ENCODE measurements at places on chromosomes 6 and 20.

GRCh38 chr6:139378882-139379341 lies 4.5 kb upstream of the CITED2 start:
- peak; percentile 34 for DNase-seq

GRCh38 chr20:10060226-10060625 lies 25.4 kb downstream of the ANKEF1 start:
- no peak for DNase-seq

DNA sequence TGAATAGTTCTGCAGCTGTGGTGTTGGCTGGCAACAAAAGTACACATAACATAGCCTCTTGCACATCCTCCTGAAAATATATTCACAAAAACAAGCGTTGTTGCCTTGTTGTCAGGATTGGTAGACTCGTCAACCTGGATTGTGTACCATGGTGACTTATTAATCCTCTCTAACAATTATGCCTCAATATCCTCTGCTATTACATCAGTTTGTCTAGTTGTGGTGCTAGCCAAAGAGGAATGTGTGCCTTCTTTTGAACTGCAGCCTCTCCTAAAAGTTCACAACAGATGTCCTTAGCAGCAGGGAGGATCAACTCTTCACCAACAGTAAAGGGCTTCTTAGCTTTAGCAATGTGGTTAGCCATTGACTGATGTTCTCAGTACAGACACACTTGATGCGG lies 3.6 kb upstream of the SF3B5 start:
- no peak for DNase-seq

DNA sequence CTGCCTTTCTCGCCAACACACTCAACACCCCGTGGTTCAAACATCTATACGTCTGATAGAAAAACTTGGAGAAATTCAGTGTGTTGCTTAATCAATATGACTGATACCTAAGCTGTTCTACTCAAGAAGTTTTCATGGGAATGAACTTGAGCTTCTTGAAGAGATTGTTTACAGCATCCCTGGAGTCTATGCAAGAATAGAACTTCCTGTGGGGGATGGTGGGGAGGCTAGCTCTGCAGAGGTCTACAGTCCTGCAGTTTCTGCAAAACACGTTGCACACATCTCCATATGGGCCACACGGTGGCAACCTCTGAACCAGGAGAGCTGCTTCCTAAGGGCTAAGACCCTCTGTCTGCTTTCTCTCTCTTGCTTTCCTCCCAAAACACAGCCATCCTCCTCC lies 32.7 kb upstream of the FANCE start:
- DNase-seq, result no peak

DNA sequence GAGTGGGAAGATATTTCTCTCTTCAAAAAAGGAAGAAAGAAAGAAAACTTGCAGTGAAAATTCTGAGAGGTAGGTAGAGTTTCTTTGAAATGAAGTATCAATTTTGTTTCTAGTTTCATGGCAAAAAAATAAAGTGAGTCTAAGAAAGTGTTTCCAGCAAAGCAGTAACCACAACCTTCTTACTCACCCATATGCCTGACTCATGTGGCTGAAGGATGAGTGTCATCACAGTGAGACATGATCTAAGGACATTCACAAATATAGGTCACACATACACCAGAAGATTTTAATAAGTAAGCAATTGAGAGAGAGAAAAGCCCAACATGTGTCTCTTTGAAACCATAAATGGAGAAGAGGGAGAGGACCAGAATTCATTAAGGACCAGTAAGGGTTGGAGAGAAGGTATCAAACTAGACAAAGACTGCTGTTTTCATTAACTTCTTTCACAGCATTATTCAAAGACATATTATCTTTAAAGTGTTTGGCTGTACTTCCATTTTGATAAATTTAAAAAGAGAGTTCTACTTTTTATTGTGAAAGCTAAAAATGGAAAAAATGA lies 169.5 kb downstream of the FRK start:
- peak; percentile 8 for DNase-seq

GRCh38 chr6:41462033-41462432 lies 84.1 kb upstream of the FOXP4 start:
- DNase-seq, result no peak

DNA sequence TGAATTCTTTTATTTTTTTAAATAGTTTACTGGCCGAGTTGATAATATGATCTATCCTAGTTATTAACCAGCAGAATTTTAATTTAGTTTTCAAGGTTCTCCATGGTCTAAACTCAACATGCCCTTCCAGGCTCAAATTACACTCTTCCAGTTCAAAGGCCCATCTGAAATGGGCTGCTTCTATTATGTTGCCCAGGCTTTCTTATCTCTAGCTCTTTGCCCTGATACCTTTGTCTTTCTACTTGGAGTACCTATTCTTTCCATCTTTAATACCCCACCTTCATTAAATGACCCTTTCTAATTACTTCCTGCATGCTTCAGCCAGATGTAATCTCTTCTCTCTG lies 541.2 kb upstream of the FLRT3 start:
- no peak for DNase-seq

DNA sequence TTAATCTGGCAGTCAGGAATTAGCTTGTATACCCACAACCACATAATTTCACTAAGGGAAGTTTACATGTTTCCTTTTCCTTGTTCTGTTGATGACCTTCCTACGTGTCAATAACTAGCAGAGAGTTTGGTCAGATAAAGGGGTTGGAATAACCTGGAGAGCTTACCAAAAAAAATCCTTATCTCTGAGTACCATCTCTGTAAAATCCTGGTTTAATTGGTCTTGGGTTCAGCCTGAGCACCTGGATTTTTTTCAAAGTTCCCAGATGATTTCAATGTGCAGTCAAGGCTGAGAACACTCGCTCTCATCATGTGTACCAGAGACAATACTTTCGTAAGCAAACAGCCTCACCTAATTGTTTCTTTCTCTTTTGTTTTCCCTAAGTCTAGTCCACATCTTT lies 483.8 kb upstream of the FLRT3 start:
- no peak for DNase-seq

GRCh38 chr6:109071125-109071917 lies 23.3 kb downstream of the SESN1 start:
- DNase-seq, result no peak

GRCh38 chr6:168131464-168132415 lies 52.7 kb upstream of the FRMD1 start:
- no peak for DNase-seq

GRCh38 chr6:11798538-11798937 lies 19.9 kb upstream of the ADTRP start:
- no peak for DNase-seq

GRCh38 chr6:33123732-33124524 lies 48.1 kb downstream of the HLA-DPB1 start:
- no peak for DNase-seq

GRCh38 chr6:10431423-10432164 lies 16.7 kb upstream of the TFAP2A start:
- no peak for DNase-seq

DNA sequence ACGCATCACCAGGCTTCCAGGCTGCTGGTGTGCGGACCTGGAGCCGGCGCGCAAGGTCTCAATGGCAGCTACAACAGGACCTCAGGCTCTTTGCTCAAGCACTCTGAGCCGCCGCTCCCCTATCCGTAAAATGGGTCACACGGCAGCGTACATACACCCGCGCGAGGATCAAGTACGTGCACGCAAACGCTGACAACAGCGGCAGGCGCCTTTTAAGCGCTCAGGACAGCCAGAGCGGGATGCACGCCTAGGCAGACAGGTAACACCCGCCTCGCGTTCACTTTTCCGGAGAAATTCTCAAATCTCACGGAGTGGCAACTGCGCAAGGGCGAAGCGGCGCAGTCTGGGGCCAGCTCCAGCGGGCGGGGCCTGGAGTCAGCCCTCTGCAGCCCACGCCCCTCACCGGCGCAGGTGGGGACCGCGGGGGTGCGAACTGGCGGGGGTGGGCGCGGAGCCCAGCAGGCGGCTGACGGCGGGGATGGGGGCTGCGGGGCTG lies 535 bp downstream of the EXOC2 start:
- peak; percentile 82 for DNase-seq

- no peak for DNase-seq
Observed at GRCh38 chr6:80676386-80676785, 569.9 kb downstream of the BCKDHB start.

DNA sequence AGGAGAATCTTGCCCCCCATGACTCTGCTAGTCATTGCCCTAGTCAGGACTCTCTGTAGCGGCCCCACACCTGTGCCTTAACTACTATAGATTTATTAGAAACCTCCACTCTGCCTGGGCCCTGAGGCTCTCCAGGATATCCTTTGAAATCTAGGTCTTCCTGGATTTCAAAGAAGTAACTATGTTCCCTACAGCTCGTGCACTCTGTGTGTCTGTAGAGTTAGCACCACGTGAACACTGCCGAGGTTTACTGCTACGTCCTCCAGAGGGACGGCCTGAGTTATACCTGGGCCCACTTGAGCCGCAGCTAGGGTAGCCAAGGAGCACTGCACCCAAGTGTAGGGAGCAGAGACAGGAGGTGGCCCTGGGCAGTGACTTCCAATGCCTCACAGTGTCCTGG lies 19.8 kb downstream of the GLP1R start:
- DNase-seq, result no peak

- DNase-seq, result no peak
Observed at GRCh38 chr20:37954626-37955025, 51.7 kb downstream of the VSTM2L start.

DNA sequence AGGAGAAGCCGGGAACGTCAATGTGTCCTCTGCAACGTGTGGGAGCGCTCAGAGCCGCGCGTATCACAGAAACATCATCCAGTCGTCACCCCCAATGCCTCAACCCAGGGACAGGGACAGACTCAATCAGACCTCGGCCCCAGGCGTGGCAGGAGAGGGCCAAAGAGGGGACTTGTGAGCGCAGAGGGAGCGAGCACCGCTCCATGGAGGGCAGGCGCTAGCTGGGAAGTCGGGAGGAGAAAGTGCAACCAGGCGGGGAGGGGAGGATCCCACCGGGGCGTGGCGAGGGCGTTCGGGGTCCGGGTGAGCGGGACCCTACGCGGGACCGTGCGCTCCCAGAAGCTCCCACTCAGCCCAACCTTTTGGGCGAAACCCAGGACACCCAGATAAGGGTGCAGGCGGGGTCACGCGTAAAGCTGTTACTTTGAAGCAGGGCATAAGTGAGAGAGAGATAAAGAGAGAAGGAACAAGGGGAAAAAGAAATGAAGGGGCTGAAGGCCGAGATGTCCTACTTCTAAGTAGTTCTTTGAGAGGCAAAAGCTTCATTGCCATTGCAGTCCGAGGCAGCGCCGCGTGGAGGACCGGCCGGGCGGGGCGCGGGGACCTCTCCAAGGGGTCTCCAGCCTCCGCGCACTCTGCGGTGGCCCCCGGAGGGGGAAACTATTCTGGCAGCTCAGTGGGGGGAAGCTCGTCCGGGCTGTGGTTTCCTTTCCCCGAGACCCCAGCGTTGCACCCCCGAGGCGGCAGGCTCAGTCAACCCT lies 862 bp upstream of the SOBP start:
- DNase-seq, result peak; percentile 13

DNA sequence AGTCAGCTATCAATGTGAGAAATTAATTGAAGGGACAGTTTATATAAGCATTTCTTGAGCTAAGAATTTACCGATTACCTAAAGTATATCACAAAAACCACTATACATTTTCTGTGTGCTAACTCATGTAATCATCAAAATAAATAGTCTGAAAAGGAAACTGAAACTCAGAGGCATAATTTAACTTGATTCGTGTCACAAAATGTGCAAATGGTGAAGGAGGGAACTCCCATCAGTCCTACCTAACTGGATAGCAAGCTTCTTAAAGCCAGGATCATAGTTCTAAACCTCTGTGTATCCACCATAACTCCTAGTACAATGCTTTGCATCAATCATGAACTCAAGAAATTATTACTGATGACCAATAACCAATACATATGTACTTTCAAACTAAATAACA lies 91.0 kb downstream of the ASCC3 start:
- no peak for DNase-seq

- DNase-seq, result no peak
Observed at GRCh38 chr6:156125844-156126243, 651.3 kb upstream of the ARID1B start.

- no peak for DNase-seq
Observed at GRCh38 chr6:138652824-138653223, 120.7 kb upstream of the CCDC28A start.

GRCh38 chr20:52614051-52614863 lies 357.9 kb upstream of the TSHZ2 start:
- no peak for DNase-seq

GRCh38 chr6:160254467-160255312 lies 3.9 kb downstream of the SLC22A2 start:
- DNase-seq, result no peak

- no peak for DNase-seq
Observed at GRCh38 chr6:6890400-6890858, 217.3 kb upstream of the RREB1 start.

DNA sequence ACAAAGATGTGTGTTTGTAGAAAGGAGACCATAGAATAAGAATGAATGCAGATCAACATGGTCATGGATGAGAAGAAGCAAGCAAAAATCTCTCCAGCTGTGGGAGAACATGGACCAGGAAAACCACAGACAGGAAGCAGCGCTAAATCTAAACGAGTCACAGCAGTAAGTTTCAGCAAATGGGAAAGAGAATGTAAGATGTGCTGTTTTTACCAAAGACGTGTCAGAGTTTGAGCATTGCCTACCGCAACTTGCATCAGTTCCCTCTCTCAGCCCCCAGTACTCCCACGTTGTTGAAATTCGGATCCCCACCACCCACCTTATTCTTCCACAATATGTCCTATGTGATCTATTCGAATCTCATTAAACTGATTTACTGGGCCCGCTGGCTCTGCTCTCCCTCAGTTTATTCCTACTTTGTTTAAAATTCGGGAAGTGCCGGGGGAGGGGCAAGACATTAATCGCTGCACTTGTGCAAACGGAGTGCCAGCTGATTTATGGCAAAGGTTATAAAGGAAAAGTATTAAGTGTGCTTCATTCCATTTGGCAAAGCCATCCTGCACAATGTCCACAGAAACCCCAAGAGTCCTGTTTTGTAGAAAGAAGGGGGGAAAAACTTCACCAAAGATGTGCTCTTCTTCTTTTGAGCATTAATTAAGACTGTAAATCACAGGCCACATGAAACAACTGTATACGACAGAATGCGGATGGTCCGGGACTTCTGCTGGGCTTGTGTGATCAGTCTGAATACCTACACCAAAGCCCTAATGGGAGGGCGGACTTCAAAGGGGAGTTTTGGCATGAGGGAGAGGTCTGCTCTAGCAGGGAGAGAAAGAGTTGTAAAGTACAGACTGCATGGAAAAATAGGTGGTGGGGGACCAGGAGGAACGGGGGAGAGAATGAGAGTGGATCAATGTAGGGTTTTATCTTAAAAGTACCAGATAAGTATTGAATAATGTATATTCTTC lies 59.1 kb upstream of the PRDM1 start:
- DNase-seq, result no peak

GRCh38 chr20:9508696-9509178 lies 5.7 kb upstream of the LAMP5 start:
- no peak for DNase-seq

DNA sequence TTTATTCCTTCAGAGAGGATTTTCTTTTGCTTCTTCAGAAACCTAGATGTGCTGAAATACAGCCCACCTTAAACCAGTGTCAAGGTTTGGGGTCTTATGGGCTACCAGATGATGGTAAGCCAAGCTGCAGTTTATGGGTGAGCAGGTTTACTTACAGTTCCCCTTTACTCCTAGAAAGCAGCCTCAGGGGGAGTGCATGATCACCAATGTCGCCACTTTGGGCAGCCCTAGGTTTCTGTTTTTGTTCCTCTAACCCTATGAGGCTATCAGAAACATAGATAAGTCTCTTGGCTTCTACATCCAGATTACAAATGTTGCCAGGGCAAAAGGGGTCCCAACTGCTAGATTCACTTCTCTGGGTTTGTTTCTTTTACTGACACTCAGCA lies 67.2 kb downstream of the TRIM27 start:
- no peak for DNase-seq

Measured in stimulated activated CD4-positive, alpha-beta T cell treated with anti-CD3 and anti-CD28 coated beads, Interleukin-1b, Interleukin-23, amount 100 ng/mL, for 48 hours (primary cell).